Esophagus squamous epithelium (tissue), 5 donors: ENCODE measurements at places on chromosomes 1 and 21.

GRCh38 chr1:245915406-245915805 is 591.7 kb downstream of the SMYD3 start:
- DNase-seq = no peak

DNA sequence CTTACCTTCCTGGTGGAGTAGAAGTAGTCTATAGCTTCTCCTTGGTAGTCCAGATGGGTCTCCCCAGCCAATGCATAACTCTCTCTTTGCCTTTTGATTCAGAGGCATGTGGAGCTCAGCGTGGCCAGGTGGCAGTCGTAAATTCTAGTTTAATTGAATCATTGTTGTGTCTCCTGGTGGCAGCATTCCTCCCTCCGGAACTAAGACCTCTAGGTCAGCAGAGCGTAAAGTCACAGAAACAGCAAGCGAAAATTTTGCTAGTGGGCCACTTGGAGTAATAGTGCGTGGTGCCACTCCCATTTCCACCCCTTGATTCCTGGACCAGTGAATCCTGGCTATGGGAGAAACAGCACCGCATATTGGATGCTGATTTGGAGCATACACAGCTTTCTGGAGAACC is 3.9 kb upstream of the TMPRSS2 start:
- DNase-seq = no peak

- no peak for DNase-seq
Measured at GRCh38 chr1:185595835-185596667, 138.1 kb upstream of the HMCN1 start.

DNA sequence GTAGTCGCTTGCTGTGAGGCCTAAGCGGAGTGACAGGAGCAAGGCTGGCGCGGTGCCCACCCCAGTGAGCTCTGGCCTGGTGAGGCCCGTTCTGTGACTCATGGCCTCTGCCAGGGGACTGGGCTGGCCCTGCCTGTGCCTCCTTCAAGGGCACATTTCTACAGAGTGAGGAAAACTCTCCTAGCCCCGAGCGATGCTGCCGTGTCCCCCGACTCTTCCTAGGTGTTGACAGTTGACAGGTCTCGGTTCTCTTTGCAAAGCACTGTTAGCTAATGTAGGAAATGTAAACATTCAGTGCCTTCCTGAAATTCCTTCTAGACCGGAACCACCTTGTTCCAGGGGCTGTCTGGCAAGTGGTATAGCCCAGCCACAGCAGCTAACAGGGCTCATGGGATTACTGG is 43.9 kb downstream of the ABCG1 start:
- no peak for DNase-seq

GRCh38 chr1:47238935-47239592 is 7.0 kb upstream of the TAL1 start:
- no peak for DNase-seq

- no peak for DNase-seq
Measured at GRCh38 chr1:113654883-113655282, 104.4 kb downstream of the PHTF1 start.

DNA sequence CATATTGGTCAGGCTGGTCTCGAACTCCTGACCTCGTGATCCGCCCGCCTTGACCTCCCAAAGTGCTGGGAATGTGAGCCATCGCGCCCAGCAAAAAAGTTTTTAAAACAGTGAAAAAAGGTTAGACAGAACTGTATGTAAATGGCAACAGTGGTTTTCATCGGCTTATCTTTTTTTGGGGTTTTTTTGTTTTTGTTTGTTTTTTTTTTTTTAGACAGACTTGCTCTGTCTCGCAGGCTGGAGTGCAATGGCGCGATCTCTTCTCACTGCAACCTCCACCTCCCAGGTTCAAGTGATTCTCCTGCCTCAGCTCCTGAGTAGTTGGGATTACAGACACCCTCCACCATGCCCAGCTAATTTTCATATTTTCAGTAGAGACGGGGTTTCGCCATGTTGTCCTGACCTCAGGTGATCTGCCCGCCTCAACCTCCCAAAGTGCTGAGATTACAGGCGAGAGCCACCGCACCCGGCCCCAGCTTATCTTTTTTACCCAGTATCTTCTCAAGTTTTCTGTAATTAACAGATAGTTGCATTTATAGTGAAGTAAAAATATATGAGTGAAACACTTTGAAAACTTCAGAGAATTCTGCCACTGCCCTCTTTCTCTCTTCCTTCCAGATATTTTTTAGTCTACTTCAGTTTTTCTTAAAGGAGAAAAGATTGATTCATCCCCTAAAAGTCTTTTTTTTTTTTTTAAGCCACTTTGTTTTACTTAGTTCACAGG is 13.1 kb downstream of the TIMM17A start:
- no peak for DNase-seq

- no peak for DNase-seq
Measured at GRCh38 chr1:221334062-221334461, 407.8 kb downstream of the DUSP10 start.

GRCh38 chr1:1759456-1760344 is 18.6 kb downstream of the NADK start:
- DNase-seq = no peak

- DNase-seq = no peak
Measured at GRCh38 chr1:91919962-91920361, 29.2 kb upstream of the BRDT start.

- no peak for DNase-seq
Measured at GRCh38 chr21:32070676-32071330, 198.0 kb downstream of the HUNK start.

GRCh38 chr1:179393721-179394120 is 27.9 kb downstream of the AXDND1 start:
- no peak for DNase-seq

- DNase-seq = no peak
Measured at GRCh38 chr1:115098979-115099692, 9.8 kb upstream of the TSPAN2 start.

- no peak for DNase-seq
Measured at GRCh38 chr21:37166733-37167132, 93.7 kb downstream of the TTC3 start.

- no peak for DNase-seq
Measured at GRCh38 chr1:79197421-79197820, 190.9 kb upstream of the ADGRL4 start.

GRCh38 chr1:46464915-46465314 is 24.7 kb upstream of the DMBX1 start:
- DNase-seq = no peak

- no peak for DNase-seq
Measured at GRCh38 chr1:210687582-210688279, 359.0 kb downstream of the HHAT start.
